ENCODE measurements at places on chromosomes 5 and 9.

- DNase-seq = no peak
These were observed 1509.7 kb downstream of the MAT2B start for GRCh38 chr5:165015126-165015525.

DNA sequence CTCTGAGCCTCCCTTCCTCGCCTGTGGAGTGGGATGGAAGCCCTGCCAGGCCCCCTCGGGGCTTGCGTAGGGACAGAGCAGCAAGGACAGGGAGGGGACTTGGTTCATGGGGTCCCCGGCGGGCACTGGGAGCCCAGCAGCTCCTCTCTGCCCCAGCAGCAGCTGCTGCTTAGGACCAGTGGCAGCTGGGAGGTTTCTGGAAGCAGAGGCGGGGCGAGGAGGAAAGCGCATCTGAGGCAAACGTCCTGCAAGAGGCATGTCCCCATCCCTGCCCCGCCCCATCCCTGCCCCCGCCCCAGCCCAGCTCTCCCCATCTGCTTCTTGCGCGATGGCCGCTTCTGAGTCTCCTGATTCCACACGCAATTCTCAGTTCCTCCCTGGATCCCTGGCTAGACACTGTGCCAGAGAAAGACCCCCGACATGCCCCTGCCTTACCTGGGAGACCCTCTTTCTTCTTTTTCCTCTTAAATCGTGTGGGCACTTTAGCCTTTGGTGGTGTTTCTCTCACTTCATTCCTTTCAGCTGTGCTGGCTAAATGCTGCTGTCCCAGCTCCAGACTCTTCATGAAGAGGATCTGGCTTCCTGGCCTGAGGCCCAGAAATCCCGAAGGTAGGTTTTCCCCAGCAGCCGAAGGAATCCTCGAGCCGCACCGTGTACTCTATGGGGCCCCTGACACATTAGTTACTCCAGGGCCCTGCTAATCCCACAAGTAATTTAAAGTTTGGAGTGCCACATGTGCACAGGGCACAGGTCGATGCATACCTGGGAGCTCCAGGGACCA, 4.4 kb upstream of the OR2S2 start:
- DNase-seq = no peak

GRCh38 chr9:130755377-130756007, 61.9 kb downstream of the EXOSC2 start:
- no peak for DNase-seq

DNA sequence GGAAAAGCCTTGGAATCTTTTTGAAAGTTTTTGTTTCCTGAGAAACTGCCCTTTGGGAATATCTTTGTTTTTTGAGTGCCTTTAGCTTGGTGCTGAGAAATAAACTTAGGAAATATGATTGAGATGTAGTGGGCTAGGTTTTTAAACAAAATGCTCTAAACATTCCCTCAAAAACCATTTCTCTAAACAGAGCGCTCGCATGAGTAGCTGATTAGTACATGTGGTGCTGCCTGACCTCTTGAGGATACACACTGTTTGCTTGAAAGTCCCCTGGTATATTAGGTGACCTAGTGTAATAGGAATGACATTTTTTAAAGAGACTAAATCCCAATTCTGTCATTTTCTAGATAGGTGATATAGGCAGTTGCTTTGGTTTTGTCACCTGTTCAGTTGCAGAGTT, 132.3 kb downstream of the ADAMTSL1 start:
- DNase-seq = no peak

- no peak for DNase-seq
These were observed 13.5 kb downstream of the IL12B start for GRCh38 chr5:159316519-159317383.

- no peak for DNase-seq
These were observed 1962.9 kb upstream of the CDH6 start for GRCh38 chr5:29230591-29230990.

GRCh38 chr9:8224381-8224801, 424.8 kb upstream of the DMAC1 start:
- no peak for DNase-seq

DNA sequence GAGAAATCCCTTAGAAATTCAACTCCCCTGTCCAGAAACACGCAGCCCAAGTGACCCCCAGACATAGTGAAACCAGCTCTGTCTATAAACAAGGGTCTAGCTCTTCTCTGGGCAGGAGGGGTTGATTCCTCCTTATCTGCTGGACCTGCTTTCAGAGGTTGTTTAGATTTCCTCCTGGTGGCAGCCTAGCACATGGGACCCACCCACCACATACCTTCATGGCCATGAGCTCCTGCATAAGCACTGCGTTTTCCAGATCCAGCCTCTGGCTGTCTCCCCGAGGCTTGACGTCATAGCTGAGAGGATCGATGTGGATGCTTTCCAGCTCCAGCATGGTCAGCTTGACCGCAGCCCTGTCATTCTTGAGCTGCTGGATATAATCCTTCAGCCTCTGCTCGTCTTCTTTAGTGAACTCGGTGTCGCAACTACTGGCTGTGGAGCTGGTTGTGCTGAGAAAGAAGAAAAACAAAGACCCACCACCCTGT, 77.0 kb downstream of the DCP2 start:
- no peak for DNase-seq

DNA sequence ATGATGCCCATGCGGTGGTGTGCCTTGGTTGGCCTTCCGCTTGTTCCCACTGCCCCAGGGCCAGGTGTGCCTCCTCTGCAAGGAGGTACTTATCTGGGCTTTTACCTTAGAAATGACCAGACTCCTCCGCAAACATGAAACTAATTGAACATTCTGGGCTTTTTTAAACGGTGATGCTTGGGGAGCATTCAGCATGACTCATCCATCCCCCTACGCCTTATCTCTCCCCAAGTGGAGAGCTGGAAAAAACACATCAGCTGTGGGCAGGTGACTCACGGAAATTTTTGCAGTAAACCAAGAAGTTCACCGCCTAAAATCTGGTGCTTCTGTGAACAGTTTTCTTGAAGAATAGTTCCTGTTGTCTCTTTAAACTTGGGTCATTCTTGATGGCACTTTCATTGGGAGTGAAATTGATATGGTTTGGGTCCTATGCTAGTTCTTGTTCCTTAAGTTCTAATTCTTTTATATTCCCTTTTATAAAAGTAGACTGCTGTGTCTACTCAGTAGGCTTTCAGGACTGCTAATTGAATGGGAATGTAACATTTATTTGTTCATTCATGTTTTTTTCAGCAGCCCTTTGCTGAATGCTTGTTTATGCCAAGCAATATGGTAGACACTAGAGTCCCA, 39.6 kb downstream of the SFXN1 start:
- no peak for DNase-seq

- no peak for DNase-seq
These were observed 1.4 kb upstream of the NHP2 start for GRCh38 chr5:178155065-178155464.

DNA sequence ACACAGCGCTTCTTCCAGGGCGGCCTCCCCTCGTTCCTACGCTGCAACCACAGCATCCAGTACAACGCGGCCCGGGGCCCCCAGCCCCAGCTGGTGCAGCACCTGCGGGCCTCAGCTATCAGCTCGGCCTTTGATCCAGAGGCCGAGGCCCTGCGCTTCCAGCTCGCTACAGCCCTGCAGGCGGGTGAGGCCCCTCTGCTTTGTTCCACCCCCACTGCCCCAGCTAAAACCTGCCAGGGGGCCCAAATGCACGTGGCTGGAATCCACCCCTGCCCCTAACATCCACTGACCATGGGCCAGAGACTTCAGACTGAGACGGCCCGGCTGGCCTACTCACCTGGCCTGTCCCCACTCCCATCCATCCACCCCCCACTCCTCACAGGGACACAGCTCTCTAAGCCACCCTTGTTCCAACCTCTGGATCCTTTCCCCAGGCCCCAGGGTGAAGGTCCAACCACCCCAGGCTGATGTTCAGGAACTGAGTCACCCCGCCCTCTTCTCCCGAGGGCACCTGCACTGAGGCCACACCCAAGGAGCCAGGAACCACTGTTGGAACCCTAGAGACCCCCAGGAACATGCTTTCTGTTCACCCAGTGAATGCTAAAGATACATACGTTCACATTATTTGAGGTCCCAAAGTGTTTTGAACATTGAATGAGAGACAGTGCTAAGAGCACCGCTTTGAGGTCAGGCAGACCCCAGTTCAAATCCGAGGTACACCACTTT, 18.9 kb upstream of the ASS1 start:
- no peak for DNase-seq

DNA sequence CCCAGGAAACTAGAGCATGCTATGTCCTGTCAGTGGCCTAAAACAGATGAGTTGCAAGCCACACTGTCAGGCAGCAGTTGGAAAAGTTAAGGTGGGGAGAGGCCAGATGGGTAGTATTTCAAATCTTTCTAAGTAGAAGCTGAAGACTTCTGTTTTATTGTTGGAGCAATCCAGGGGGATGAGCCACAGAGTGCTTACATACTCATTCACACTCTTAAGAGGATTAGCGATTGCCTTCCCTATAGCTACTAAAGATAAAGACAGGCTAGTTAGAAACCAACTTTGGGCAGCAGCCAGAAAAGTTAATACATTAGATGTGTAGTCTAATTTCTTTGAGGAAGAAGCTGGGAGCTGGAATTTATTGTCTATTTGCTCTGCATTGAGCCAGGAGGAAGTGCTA, 61.7 kb upstream of the ELAVL2 start:
- no peak for DNase-seq

GRCh38 chr5:103758996-103759395, 196.4 kb upstream of the NUDT12 start:
- no peak for DNase-seq
